Stimulated activated CD8-positive, alpha-beta memory T cell treated with anti-CD3 and anti-CD28 coated beads, Interleukin-7, amount 100 ng/mL, for 48 hours (primary cell): ENCODE measurements at places on chromosomes 2 and 18.

GRCh38 chr2:130251873-130252620, 53.8 kb upstream of the TUBA3E start:
- DNase-seq = no peak

DNA sequence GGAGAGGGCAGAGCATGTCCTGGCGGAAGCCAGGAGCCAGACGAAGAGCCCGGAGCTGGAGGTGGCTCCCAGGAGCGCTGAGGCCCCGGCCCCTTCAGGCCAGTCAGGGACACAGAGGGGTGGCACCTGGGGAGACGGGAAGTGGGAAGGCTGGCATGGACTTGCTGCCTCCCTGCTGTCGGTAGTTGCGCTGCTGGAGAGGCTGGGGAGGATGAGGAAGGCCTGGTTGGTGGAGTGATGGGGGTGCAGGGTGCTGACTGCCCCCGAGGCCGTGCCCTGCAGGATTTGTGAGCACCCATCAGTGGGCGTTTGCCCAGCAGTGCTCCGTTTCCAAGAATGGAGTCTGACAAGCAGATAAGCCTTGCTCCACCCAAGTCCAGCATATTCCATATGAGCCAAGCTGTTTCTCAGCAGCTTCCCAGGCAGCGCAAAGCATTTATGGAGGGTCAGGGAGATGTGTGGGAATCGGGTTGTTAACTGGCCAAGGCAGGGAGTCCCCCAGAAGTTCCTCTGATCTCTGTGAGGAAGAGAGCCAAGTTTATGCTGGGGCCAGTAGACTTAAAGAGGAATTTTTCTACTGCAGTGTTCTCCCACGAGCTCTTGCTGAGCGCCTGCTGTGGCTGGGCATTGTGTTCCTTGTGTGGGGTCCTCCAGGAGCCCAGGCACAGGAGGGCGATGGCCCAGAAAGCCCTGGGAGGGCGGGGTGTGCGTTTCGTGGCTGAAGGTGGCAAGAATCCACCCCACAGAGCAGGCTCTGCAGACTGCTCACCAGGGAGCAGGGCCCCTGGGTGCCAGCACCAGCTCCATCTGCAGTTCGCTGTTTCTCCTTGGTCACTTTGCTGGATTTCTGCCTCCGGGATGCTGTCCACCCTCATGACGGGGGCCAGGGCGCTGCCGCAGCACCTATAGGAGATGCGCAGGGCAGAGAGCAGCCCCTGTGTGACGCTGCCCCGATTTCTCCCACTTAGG, 250.2 kb downstream of the ALPK2 start:
- no peak for DNase-seq

- no peak for DNase-seq
These were observed 725 bp upstream of the ANKRD53 start for GRCh38 chr2:70977605-70978205.

GRCh38 chr2:239765911-239766310, 259.2 kb downstream of the NDUFA10 start:
- DNase-seq = no peak

DNA sequence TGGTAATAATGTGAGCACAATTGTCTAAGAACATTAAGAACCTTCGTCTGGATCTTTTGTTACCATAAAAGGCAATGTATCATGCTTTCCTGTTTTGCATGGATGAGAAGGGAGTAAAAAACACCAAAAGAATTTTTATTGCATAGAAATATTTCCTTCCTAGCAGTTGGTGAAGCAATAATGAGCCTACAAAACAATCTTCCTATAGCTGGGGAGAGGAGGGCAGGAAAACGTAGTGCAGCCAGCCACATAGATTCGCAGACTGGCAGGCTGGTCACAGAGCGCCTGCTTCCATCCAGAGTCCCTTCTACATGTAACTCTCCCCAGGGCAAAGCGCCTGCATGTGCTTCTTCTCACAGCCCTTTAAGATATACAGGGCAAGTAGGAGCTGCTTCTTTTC, 190.4 kb downstream of the BABAM2 start:
- DNase-seq = no peak

DNA sequence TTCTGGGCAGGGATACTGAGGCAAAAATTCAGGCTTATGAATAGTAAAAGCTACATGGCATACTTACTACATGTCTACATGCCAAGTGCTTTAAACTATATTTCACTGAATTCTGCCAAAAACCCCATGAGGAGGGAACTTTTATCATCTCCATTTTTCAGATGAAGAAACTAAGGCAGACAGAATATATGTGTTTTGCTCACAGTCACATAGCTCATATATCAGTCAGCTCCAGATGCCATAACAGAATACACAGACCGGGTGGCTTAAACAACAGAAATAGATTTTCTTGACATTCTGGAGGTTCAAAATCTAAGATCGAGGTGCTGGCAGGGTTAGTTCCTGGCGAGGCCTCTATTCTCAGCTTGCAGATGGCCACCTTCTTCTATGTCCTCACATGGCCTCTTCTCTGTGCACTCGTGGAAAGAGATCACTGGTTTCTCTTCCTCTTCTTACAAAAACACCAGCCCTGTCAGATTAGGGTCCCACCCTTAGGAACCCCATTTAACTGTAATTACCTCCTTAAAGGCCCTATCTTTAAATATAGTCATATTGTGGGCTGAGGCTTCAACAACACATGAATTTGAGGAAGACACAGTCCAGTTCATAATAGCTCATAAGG, 27.1 kb upstream of the CREB1 start:
- no peak for DNase-seq

GRCh38 chr2:44933434-44933951, 8.0 kb upstream of the SIX3 start:
- DNase-seq = no peak
